Stimulated activated CD4-positive, alpha-beta T cell treated with anti-CD3 and anti-CD28 coated beads, Interleukin-2, amount 100 ng/mL, for 24 hours (primary cell): ENCODE measurements at places on chromosomes 12 and 14.

GRCh38 chr12:93191956-93192355, 185.8 kb upstream of the NUDT4 start:
- DNase-seq: no peak

GRCh38 chr12:88298761-88299242, 156.7 kb downstream of the TMTC3 start:
- no peak for DNase-seq

GRCh38 chr14:102917469-102918211, 4.8 kb upstream of the AMN start:
- DNase-seq: peak; percentile 72

GRCh38 chr12:89328151-89329030, 23.9 kb downstream of the DUSP6 start:
- no peak for DNase-seq

DNA sequence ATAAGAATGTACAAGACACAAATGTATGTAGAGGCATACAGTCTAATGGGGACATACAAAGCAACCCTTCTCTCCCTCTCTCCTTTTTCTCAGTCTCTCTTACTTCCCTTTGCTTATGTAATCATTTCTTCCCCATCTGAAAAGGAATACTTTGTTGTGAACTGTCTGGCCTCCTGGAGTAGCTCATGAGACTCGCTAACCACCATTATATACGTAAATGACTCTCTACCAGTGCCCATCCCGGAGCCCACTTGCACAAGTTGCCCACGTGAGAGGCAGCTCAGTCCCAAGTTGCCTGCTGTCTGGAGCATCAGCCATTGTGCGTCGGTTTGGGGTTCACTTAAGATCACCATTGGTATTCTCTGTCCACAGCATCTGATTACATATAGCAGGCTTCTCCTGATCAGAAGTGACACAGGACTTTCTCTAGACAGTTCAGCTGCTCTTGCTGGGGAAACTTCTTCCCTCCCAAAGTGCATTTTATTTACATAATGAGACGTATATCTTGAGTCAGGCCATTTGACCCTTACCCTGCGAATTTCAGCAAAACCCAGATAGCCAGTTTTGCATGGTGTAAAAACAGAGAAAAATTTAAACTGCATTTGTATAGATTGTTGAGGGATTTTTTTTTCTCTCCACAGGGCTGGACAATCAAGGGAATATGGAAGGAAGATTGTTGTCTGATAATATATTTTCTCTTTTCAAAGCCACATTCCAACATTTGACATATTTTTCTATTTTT, 220.7 kb upstream of the EGLN3 start:
- DNase-seq: no peak

DNA sequence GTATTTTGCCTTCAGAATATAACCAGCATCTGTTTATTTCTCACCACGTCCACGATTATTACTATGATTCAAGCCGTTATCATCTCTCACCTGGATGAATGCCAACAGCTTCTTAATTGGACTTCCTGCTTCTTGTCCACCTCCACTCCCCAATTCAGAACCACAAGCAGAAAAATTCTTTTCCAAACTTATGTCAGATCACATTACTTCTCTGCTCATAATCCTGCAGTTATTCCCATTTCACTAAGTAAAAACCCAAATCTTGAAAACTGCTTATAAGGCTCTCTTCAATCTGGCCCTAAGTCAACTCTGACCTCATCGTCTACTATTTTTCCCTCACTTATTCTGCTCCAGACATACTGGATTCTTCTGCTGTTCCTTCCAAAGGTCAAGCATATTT, 2.0 kb downstream of the CRY1 start:
- no peak for DNase-seq

DNA sequence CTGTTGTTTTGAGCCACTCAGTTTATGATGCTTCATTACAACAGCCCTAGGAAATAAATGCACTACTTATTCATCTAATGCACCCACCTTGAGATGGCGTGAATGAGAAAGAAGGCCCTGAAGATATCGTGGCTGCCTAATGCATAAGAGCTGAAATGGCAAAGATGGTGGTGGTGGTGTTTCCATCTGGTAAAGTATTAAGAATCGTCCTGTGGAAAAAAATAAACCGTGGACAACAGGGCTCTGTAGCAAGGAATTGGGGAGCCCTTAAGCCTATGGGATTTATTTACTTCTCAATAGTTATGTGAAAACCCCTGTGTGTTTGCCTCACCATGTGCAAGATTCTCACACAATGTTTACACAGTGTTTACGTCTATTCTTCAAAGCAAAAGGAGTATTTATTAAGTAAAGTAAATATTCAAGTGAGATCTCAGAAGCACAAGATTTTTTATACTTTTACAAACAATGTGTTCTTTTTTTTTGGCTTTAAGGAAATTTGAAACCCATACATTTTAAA, 1555.2 kb upstream of the FLRT2 start:
- DNase-seq: no peak

DNA sequence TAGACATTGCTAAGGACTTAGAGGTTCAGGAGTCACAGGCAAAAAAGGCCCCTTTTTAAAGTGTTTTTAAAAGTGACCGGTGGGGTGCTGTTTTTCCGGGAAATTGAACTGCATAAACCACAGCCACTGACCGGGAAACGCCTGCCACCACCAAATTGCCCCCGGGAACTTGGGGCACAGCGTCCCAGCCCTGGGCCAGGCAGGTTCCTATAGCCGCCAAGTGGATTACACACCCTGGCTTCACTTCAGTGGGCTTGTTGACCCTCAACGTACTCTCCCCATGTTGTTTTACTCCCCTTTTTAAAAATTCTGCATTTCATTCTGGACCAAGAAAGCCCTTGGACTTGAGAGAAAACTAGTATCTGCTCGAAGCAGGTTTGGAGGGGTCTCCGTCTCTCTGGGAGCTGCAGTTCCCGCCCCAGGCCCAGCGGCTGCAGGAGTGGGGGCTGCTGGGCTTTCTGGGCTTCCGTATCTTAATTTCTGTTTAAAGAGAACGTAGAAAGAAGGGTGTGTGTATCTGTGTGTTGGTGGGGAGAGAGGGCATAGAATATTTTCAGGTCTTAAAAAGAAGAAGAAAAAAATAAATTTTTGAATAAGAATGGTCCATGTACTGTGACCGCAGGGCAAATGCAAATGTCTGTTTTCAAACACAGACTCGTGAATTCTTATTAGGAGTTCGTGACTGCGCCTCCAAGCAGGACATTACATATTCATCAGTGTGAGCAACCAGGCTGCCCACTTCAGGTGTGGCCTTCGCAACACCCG, 82.9 kb downstream of the PAPOLA start:
- DNase-seq: no peak

GRCh38 chr12:121799156-121799841, 4.5 kb upstream of the SETD1B start:
- DNase-seq: peak; percentile 62

DNA sequence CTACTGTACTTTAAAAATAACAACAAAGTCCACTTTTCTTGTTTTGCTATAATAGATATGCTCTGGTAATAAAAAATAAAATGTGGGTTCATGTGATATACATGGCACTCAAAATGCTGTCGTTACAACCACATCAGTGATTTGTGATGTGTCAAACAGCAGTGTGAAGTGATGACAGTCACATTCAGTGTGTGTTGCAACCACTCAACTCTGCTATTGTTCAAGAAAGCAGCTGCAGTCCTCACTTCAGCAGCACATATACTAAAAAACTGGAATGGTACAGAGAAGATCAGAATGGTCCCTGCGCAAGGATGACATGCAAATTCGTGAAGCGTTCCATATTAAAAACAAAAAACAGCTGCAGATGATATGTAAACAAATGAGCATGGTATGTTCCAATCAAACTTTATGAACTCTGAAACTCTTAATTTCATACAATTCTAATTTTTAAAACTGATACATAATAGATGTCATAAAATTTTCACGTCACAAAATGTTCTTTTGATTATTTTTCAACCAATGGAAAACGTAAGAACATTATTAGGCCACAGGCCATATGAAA, 6.7 kb downstream of the TRMT5 start:
- no peak for DNase-seq

DNA sequence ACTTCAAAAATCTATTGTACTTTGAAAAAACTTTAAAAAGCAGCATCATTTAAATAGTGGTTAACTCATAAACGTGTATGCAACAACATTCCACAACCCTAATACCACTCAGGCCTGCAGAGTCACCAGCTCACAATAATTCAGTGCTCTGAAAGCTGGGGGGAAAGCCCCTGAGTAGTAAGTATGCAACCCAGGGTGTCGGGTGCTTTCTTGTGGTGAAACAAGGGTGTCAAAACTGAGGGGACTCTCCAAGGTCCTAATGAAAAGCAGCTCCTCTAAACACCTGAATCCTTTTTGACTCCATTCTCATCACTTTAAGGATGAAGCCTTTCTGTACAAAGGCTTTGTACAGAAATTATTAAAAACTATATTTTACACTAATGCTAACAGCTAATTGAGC, 33.7 kb downstream of the FGFR1OP2 start:
- DNase-seq: peak; percentile 59

GRCh38 chr14:81252278-81252677, 31.5 kb upstream of the GTF2A1 start:
- DNase-seq: no peak

DNA sequence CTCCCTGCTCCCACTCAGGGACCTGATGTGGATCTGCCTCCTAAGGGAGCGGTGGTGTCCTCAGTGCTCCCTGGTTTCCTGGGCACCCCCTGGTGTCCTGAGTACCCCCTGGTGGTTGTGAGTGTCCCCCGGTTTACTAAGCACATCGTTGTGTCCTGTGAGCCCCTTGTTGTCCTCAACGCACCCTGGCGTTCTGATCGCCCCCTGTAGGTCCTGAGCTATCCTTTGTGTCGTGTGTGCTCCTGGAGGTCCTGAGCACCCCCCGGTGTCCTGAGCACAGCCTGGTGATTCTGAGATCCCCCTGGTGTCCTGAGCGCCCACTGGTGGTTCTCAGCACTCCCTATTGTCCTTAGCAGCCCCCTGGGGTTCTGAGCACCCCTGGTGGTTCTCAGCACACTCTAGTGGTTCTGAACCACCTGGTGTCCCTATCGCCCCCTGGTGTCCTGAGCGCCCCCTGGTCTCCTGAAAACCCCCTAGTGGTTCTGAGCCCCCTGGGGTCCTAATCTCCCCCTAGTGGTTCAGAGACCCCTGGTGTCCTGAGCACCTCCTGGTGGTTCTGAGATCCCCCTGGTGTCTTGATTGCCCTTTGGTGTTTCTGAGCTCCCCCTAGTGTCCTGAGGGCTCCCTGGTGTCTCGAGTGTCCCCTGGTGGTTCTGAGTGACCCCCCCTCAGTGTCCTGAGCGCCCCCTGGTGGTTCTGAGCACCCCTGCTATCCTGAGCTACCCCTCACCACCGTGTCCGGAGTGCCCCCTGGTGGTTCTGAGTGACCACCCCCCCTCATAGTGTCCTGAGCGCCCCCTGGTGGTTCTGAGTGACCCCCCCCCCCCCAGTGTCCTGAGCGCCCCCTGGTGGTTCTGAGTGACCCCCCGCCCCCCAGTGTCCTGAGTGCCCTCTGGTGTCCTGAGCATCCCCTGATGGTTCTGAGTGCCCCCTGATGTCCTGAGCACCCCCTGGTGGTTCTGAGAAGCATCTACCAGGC, 615.1 kb downstream of the TMEM121 start:
- peak; percentile 69 for DNase-seq

DNA sequence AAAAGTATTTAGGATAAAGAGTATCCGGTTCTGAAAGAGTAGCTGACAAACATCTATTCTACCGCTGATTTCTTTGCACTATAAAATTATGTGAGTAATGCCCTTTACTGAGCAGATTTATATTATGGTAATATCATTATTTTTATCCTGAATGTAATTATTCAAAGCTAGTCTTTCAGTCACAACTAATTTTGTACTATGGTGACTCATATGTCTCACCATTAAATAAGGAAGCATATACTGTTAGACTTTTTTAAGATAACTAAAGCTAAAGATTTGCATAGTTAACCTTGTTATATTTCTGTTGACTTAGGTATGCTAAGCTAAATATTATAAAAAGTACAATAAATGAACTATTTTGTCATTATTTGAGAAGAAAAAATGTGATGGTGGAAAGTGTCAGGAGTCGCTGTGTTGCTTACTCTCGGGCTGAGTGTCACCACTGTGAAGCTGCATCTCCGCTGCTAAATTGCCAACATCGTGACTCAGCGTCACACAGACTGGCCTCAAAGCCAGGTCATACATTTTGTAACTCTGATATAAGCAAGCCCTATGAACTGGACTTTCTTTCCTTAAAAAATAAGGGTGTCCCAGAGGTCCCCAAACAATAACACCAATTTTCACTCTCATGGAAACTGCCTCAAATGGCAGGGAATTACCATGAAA, 69.1 kb upstream of the SSTR1 start:
- no peak for DNase-seq

- peak; percentile 75 for DNase-seq
Measured at GRCh38 chr12:112992541-112993398, 14.5 kb downstream of the OAS2 start.

- DNase-seq: no peak
Measured at GRCh38 chr14:88359500-88359899, 26.0 kb upstream of the SPATA7 start.

GRCh38 chr14:39267608-39268005, 33.9 kb downstream of the MIA2 start:
- DNase-seq: no peak
